Activated T-cell treated with anti-CD3 and anti-CD28 coated beads, Interleukin-2, amount 50 U/mL, for 72 hours (primary cell): ENCODE measurements at places on chromosomes 13 and 19. TPM values are rescaled to one million over a fixed set of nuclear protein-coding genes. Genes with fewer than 3 reads are reported as not detected.

Gene ZNF324
- total RNA-seq: 8.4 TPM

Gene CNFN
- total RNA-seq: 0.53 TPM

Gene FAAP24
- 9.9 TPM for total RNA-seq

Gene IGSF23
- total RNA-seq: not detected

Gene MAG
- 0.29 TPM for total RNA-seq

Gene B3GNT8
- total RNA-seq: 1.1 TPM

Gene FXYD7
- 1.0 TPM for total RNA-seq

Gene ACP5
- total RNA-seq: 22.9 TPM

Gene KCNN4
- total RNA-seq: 118 TPM

Gene GFY
- total RNA-seq: not detected

Gene CEACAM8
- total RNA-seq: not detected

Gene VSTM1
- not detected for total RNA-seq

Gene CYSLTR2
- 3.1 TPM for total RNA-seq

Gene RNF113B
- not detected for total RNA-seq

Gene SIN3B
- total RNA-seq: 51.1 TPM

Gene EEF2
- total RNA-seq: 3,876 TPM

Gene NALCN
- not detected for total RNA-seq

Gene FFAR3
- total RNA-seq: 8.8 TPM

Gene SLC10A2
- total RNA-seq: not detected

Gene NLRP11
- not detected for total RNA-seq

Gene SHFL
- 70.4 TPM for total RNA-seq

Gene ZFP36
- total RNA-seq: 108 TPM

Gene USF2
- 202 TPM for total RNA-seq

Gene PSG3
- total RNA-seq: not detected
